Lower lobe of right lung (tissue), 2 donors: ENCODE measurements at places on chromosomes 7 and 10.

- DNase-seq = no peak
These were observed 127.0 kb downstream of the CCNY start for GRCh38 chr10:35463105-35463867.

DNA sequence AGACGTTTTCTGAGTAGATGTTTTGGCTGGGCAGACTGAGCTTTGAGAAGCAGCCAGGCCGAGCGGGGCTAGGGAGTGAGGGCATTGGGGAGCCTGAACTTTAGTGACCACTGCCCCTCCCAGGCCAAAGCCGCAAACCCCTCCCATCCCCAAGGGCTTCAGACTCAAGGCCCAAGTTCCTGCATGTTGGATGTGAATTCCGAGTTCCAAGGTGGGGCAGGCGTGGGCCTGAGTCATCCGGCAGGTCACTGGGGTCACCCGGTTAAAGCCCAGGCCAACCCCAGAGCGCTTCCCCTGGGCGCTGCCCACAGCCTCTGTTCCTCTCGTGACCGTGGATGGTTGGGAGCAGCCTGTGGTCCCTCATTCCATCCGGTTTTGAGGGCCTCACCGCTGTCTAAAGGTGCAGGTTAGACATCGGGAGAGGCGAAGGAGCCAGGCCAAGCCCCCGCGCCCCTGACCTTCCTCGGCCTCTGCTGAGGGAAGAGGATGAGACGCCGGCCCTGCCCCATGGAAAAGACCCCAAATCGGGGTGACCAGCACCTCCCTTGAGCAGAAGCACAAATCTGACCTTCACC is 6.9 kb upstream of the PDGFA start:
- DNase-seq = no peak

- DNase-seq = no peak
These were observed 6.9 kb downstream of the RET start for GRCh38 chr10:43083764-43084163.

- no peak for DNase-seq
These were observed 25.8 kb downstream of the ESYT2 start for GRCh38 chr7:158803367-158803969.

DNA sequence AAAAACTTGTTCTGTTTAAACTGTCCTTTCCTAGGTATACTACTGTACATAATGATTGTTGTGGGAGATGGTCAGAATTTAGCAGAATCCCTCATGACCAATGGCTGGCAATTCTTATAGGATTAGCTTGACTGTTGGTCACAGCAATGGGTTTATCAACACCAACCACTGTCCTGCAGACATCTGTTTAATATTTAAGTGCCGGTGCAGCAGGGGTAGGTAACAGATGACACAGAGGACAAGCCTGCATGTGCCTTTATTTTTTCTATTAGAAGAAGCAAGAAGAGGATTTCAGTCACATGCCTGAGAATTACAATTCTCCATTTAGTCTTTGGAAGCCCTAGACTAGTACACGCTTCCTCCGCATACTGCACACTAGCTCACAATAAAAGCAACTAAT is 48.4 kb downstream of the CCDC6 start:
- DNase-seq = no peak

GRCh38 chr10:47300429-47300931 is 483 bp downstream of the GDF10 start:
- DNase-seq = no peak

DNA sequence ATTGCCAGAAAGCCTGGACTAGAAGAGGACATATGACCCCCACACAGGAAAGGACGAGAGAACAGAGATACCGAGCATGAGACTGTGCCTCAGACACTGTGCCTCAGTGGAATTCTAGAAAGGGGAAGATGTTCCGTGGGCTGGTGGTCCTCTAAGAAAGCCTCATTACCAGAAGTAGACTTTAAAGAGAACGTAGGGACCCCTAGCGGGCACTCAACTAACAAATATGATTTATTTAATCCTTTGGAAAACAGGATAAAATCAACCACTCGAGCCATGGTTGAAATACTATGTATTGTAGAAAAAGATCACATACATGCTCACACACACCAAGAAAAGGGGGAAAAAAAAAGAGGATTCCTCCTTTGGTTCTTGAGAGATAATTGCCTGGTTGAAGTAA is 701.2 kb upstream of the SORCS1 start:
- no peak for DNase-seq

DNA sequence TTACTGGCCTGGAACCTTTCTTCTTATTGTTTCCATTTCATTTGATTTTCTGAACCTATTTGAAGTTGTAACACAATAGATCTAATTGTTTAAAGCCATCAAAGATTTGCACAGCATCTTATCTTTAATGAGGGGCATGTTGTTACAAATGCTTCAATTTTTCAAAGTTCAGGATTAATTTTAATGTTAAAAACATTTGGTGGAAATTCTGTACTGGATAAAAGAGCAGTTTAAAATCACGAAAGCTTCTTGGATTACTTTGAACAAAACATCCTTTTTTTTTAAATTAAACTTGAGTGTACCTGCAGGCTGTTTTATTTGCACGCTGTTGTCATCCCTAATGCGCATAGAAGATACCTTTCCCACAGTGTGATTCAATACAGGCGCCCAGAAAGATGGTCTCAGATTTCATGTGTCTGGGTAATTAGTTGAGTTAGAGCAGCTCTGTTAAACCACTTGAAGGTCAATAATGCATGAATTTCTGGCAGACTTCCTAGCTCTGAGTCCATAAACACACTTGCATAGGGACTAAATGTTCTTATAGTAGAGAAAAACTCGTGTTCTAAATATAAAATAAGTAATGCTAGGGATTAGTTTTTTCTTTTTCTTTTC is 29.3 kb upstream of the DDX50 start:
- DNase-seq = no peak

- DNase-seq = no peak
These were observed 939.0 kb upstream of the C7orf33 start for GRCh38 chr7:147651601-147652000.

DNA sequence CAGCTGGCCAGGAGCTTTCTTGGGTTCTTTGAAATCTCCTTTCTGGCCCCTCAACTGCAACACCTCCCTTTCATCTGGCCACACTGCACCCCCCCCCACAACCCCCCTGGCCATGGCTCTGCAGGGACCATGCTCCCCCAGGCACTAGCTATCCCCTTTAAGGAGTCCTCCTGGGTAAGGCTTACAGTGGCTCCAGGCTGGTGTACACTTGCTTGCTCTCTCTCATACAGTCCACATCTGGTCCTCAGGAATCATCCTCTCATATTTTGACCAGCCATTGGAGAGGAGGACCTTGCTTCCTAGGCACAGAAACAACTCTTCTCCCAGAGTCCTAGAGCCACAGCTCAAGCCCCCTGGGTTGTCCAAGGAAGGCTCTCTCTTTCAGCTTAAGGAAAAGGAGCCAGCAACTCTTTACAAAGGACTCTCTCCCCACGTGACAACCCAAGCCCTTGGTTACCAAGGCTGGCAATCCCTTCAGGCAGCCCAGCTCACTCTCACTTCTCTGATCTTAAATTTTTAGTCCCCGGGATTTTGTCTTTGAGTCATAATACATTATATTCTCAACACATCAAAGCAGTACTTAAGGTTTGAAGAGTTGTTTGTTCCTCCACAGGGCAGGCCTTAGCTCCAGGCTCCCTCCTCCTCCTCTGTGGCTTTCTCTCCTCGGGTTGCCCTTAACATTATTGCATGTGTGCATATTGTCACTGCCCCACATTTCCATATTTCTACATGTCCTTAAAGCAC is 9.9 kb downstream of the GARIN1A start:
- DNase-seq = no peak

- DNase-seq = no peak
These were observed 46.6 kb downstream of the CUX1 start for GRCh38 chr7:101864039-101864438.

DNA sequence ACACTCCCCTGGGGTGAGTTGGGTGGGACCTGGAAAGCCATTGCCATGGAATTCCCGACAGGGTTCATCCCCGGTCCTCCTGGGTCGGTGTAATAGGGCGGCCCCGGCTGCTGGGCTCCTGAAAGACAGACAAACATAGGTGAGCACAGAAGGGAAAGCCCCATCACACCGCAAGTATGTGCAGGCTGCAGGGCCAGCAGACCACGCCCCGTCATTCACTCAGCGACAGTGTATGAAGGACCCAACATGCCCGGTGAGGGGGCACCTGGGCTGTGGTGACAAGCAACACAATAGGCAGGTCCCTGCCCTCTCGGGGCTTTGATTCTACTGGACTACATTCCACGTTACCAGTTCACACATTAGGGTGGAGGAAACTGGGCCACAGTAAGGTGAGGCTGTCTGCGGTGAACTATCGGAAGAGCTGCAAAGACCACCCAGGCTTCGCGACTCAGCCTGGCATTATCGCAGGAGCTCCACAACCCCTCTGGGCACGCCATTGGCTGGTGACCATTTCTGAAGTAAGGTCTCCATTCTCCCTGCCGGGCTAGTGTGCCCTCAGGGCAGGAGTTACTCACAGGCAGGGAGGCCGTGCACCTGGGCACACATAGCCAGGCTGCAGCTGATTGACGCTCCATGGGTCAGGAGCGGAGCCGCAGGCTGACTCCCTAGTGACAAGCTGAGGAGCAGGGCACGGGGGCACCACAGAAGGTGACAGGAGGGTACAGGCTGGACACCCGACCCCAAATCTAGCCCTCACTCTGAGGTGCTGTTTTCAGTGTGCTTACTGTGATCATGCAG is 99.2 kb downstream of the VOPP1 start:
- DNase-seq = no peak

GRCh38 chr7:100364480-100364879 is 6.6 kb downstream of the PILRB start:
- no peak for DNase-seq
